Renal cortical epithelial cell (primary cell): ENCODE measurements at places on chromosomes 7 and 10. TPM values are rescaled to one million over a fixed set of nuclear protein-coding genes. Genes with fewer than 3 reads are reported as not detected.

GRCh38 chr7:85039196-85039923 lies 147.5 kb downstream of the SEMA3D start:
- no peak for DNase-seq

DNA sequence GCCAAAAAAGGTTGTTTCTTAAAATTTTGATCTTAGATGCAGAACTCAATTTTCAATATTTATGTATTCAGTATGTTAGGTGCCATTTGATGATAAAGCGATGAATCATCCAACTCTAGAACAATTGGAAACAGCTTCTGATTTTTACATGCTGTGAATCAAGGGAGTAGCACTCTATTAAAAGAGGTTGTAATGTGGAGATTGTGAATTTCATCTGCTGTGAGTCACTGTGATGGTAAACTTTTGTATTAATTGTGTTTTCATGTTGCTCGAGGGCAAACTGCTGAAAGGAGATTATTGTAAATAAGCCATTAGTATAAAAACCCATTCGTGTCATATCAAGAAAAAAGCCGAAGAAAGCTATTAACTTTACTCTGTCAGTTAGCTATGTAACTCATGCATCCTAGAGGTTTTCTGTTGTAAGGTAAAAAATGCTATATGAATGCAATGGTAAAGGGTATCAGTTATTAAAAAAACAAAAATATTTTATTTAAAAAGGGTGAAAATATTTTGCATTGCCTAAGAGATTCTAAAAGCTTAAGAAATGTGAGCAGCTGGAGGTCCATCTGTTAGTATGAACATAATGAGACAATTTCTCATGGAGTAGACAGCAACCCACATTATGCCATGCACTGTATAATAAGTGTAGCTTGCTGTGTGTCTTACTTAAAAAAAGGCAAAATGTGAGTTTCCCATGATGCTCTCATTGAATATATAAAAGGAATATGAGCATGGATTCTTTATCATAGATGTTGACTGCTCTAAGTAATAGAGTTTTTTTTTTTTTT lies 511.0 kb upstream of the PCDH15 start:
- peak; percentile 1 for DNase-seq

DNA sequence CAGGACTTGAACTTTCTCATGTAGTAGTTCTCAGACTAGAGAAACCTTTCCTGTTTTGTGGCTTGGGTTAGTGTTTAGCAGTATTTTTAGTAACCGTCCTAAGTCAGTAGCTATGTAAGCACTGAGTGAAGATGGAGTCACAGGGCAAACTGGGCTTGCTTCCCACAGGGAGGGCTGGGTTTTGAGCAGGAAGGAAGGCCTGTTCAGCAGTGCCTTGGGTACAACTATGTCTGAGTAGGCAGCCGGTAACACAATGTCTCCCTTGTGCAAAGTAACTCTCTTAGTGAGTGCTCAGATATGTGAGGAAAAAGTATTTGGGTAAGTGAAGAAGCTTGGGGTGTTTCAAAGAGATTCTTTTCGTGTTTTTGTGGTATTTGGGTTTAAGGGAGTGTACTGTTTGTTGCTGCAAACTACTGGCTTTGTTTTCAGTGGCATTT lies 96.4 kb downstream of the CCSER2 start:
- DNase-seq = peak; percentile 97

DNA sequence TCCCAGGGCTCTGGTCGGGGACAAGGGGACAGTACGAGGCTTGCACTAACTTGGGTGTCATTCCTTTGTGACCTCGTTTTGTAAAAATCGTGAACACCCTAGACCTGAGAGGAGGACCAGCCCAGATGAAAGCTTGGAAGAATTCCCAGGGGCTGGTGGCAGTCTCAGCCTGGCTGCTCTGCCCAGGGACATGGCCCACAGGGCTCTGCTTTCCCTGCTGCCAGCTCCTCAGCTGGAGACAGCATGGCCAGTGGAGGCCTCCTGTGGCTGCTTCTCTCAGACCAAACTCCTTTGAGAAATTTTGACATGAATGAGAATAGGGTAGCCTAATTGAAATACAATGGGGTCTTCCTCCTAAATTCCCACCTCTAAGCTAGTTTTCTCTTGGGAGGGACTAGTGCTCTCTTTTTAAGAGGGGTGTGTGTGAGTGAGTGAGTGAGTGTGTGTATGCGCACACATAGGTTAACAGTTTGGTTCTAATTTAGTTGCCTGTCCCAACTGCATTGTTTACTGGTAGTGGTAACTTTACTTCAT lies 140.3 kb upstream of the EFCAB10 start:
- no peak for DNase-seq

DNA sequence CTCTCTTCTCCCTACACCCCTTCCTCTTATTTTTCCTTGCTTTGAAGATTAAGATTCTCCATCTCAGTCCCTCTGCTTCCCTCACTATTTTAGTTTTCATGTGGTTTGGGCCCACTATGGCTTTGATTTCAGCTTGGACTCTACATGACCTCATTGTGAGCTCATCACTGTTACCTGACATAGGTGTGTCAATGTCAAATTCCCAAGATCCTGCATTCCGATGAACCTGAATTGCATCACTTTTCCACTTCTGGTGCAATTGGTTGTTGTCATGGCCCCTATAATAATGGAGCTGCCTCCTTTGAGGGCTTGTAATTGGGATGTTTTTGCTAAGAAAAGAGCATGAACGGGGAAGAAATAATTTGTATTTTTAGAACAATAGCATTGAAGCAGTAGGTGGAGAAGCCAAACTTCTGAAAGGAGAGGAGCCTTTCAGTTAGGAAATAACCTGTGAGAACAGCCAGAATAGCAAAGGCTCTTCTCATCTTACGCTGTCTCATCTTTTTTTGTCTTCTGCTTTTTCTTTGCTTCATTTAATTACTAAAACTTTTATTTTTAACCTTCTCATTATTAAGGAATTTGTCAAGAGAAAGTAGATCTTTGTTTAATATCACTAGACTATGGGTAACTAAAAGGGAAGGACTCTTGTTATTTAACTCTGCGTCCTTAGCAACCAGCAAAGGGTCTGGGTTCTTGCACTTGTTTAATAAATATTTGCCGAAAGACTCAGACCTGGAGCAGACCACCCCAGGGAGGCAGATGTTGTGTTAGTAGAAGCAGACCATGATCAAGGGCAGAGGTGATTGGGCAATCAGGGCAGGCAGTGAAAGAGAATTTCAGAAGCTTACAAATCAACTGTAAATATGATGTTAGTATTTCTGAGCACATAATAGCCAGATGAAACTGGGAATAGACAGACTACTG lies 95.4 kb downstream of the TES start:
- no peak for DNase-seq

DNA sequence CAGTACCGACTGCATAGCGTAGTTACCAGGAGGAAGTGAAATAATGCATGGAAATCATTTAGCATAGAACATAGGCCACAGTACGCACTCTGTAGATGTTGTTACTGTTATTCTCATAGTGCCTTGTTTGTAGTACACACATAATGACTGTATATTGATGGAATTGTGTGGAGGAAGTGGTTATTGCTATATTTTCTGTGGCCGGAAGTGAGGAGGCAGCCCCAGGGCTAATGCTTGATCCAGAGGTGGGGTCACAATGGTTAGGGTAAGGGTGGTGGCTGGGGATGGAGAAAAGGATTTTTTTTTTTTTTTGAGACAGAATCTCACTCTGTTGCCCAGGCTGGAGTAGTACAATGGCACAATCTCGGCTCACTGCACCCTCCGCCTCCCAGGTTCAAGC lies 4.5 kb upstream of the MGAM start:
- DNase-seq = no peak

GRCh38 chr10:96890172-96890513 lies 58.0 kb downstream of the LCOR start:
- peak; percentile 27 for DNase-seq

DNA sequence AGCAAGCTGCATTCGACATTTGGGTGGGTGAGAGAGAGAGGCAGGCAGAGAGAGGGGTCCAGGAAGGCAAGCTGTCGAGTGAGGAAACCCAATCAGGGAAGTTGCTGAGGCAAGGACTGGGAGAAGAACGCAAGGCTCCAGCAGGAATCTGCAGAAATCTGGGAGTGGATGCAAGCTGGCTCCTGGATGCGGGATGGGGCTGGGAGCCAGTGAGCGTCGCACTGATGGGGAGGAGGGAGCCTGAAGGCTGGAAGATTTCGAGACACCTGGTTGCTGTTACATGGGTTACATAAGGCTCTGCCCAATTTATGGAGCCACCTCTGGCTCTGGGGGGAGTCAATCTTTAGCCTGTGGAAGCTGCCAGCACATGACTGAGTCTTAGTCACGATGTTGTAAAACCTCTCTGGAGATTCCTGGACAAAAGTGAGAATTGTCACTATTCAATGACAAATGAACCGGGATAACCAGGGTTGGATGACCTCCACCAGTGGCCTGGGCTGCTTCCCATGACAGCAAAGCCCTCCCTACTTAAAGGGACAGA lies 51.1 kb upstream of the ADRB1 start:
- DNase-seq = no peak

- no peak for DNase-seq
Observed at GRCh38 chr10:112409299-112409698, 35.4 kb downstream of the ACSL5 start.

GRCh38 chr10:60148266-60148840 lies 241.3 kb downstream of the ANK3 start:
- peak; percentile 99 for DNase-seq

DNA sequence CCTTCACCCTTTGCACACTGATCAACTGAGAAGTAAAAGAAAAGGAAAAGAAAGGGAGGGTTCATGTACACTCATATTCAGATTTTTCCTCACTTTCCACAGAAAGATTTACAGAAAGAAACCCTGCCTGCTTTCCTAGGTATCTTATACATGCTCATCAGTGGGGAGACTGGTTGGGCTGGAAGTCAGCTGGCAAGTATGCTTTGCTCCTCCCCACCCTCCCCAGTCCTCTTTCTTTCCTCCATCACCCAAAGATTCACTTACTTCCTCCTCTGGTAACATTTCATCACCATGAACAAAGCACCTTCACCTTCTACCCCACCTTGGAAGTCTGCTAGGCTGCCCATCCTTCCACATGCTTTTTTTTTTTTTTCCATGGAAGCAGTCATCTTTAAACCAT lies 153.2 kb upstream of the NRBF2 start:
- DNase-seq = no peak

Gene NYAP1
- total RNA-seq = 0.20 TPM in 1 of 2 replicates, not detected in the other

GRCh38 chr7:2483494-2483893 lies 7.3 kb upstream of the GRIFIN start:
- no peak for DNase-seq

Gene MGAM2
- total RNA-seq = not detected in 2 replicates

GRCh38 chr7:98957766-98958165 lies 79.4 kb downstream of the TRRAP start:
- no peak for DNase-seq

- DNase-seq = peak; percentile 58
Observed at GRCh38 chr7:111953611-111954010, 252.6 kb downstream of the DOCK4 start.

Gene STAG3
- total RNA-seq = not detected in 2 replicates

- no peak for DNase-seq
Observed at GRCh38 chr10:112519133-112519761, 72.2 kb downstream of the VTI1A start.

- no peak for DNase-seq
Observed at GRCh38 chr10:131636841-131637724, 263.7 kb upstream of the PPP2R2D start.

- no peak for DNase-seq
Observed at GRCh38 chr10:122159141-122159970, 111.7 kb upstream of the BTBD16 start.

- peak; percentile 76 for DNase-seq
Observed at GRCh38 chr7:75727881-75728593, 10.7 kb downstream of the HIP1 start.

Gene SPDYE11
- total RNA-seq = not detected in 2 replicates

DNA sequence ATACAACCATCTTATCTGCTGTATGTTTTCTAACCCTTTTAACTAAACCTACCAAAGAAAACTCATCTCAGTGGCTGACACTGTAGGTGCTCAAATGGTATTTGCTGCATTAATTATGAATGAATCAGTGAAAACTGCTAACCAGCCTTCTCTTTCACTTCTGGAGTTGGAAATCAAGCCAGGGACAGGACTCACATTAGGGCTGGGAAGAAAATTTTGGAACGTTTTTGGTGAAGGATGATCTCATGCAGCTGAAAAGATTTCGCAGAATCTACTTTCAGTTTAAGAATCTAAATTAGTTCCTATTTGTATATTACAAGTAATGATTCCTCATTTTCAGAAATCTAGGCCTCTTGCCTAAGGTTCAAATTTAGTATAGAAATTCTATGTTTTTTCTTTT lies 12.9 kb downstream of the MTPN start:
- DNase-seq = no peak

Gene TMEM225B
- 0.55 TPM in 1 of 2 replicates, not detected in the other for total RNA-seq

DNA sequence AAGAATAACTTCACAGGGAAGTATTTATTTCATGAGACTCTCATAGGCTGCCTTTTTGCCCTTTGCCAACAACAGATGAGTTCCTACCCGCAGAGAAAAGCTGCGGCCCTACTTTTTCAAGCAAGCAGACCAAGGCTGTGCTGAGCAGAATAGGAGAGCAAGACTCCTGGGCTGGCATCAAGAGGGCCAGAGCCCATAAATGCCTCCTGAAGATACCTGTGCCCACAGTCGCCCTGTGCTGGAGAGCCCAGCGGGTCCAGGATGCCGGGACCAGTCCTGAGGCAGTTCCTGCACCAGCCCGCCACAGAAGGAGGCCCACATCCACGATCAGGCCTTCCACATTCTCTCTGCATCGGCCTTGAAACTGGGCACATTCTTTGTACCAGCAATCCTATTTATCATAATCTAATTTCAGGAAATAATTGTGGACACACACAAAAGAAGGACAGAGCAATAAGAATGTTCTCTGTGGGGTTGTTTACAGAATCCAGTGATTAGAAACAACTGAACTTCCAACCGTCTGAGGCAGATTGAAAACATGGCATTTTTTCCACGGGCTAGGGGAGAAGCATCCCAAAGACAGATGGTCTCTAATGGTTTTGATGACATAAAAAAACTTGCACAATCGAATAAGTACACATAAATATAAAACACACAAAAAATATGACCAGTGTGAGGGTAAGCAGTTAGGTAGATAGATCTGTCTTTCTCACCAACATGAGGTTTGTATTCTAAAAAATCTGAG lies 95.6 kb downstream of the CPXM2 start:
- DNase-seq = no peak

DNA sequence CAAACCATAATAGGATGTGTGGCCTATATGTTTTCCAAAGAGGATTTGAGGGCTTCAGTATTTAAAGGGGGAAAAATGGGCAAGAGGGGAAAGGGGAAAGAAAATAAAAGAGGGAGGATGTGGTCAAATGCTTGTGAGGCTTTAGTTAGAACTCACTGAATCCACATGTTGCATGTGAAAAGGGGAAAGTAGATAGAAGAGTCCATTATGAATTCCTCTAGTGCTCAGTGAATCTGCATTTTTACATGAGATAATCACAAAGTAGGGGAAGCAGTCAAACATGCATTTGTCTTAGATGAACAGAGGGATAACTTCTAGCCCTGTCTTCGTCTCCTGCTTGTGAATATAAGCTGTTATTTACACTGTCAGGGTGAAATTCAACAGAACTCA lies 24.6 kb upstream of the AKAP9 start:
- no peak for DNase-seq

GRCh38 chr7:129343099-129343700 lies 91.0 kb upstream of the STRIP2 start:
- peak; percentile 51 for DNase-seq
